Diencephalon (tissue), 1 donor: ENCODE measurements at places on chromosomes 12 and 14. TPM values are rescaled to one million over a fixed set of nuclear protein-coding genes. Genes with fewer than 3 reads are reported as not detected.

The EXOC3L4 gene
- 0.46 TPM for total RNA-seq

The HPD gene
- not detected for total RNA-seq

The SLC4A8 gene
- total RNA-seq: 42.7 TPM

The PTPRO gene
- 126 TPM for total RNA-seq

The ADGRD1 gene
- total RNA-seq: 5.1 TPM

The MIP gene
- total RNA-seq: not detected

The C14orf132 gene
- total RNA-seq: 118 TPM

The KRT73 gene
- total RNA-seq: not detected

The GNB3 gene
- 3.2 TPM for total RNA-seq

The CLEC4D gene
- not detected for total RNA-seq

The OR4K15 gene
- not detected for total RNA-seq

The P2RX7 gene
- total RNA-seq: 5.1 TPM

The ITGA5 gene
- total RNA-seq: 6.7 TPM

The KRT72 gene
- total RNA-seq: 0.23 TPM

The PRR13 gene
- 6.0 TPM for total RNA-seq

The PPM1H gene
- total RNA-seq: 27.0 TPM

The RAB5B gene
- 59.1 TPM for total RNA-seq

The MAP1LC3B2 gene
- 2.1 TPM for total RNA-seq

The OR4K14 gene
- not detected for total RNA-seq

The TSHR gene
- total RNA-seq: 0.92 TPM

The SCNN1A gene
- total RNA-seq: not detected

The MSRB3 gene
- total RNA-seq: 5.3 TPM

The RILPL2 gene
- total RNA-seq: 1.8 TPM

The DIO2 gene
- 10.8 TPM for total RNA-seq

The KIF5A gene
- 114 TPM for total RNA-seq

The KRT83 gene
- total RNA-seq: not detected

The OR4E2 gene
- total RNA-seq: not detected

The GPR135 gene
- 6.2 TPM for total RNA-seq

The PPP4R4 gene
- 11.8 TPM for total RNA-seq

The HSPB8 gene
- 9.2 TPM for total RNA-seq

The ACTN1 gene
- 18.9 TPM for total RNA-seq

The VRTN gene
- total RNA-seq: not detected

The HOXC6 gene
- total RNA-seq: not detected

The ASIC1 gene
- 31.1 TPM for total RNA-seq

The COX8C gene
- total RNA-seq: not detected

The MUCL1 gene
- total RNA-seq: not detected

The ADAM21 gene
- 0.69 TPM for total RNA-seq

The GTF2A1 gene
- 75.7 TPM for total RNA-seq

The TSFM gene
- total RNA-seq: 28.6 TPM

The FAIM2 gene
- 59.1 TPM for total RNA-seq

The LGR5 gene
- total RNA-seq: 1.6 TPM

The TTC8 gene
- 20.1 TPM for total RNA-seq

The ACOT6 gene
- total RNA-seq: not detected

The MORN3 gene
- 3.9 TPM for total RNA-seq

The AHNAK2 gene
- 30.7 TPM for total RNA-seq

The NINJ2 gene
- 1.8 TPM for total RNA-seq

The CACNB3 gene
- total RNA-seq: 45.2 TPM

The KRT85 gene
- not detected for total RNA-seq

The FIGNL2 gene
- total RNA-seq: 1.2 TPM

The KRT3 gene
- total RNA-seq: 0.23 TPM

The SIRT4 gene
- 3.0 TPM for total RNA-seq

The CCDC196 gene
- total RNA-seq: not detected

The FOXN4 gene
- 0.23 TPM for total RNA-seq

The ZNF705A gene
- not detected for total RNA-seq

The OR11H7 gene
- not detected for total RNA-seq

The LMBR1L gene
- total RNA-seq: 77.3 TPM

The CCNB1IP1 gene
- 66.4 TPM for total RNA-seq
